ENCODE measurements at places on chromosomes 7 and 10. TPM values are rescaled to one million over a fixed set of nuclear protein-coding genes. Genes with fewer than 3 reads are reported as not detected.

Gene GLCCI1
- 29.6 TPM for total RNA-seq

Gene CYREN
- total RNA-seq: 39.7 TPM

Gene AKR1D1
- total RNA-seq: not detected

Gene RALA
- total RNA-seq: 34.1 TPM

Gene BICC1
- total RNA-seq: not detected

Gene DNMBP
- total RNA-seq: 2.9 TPM

Gene ELN
- total RNA-seq: not detected

Gene PLAU
- total RNA-seq: 0.89 TPM

Gene DGKI
- 0.06 TPM for total RNA-seq

Gene RNF32
- total RNA-seq: 2.2 TPM

Gene EIF3B
- 158 TPM for total RNA-seq

Gene LRMDA
- not detected for total RNA-seq

Gene NODAL
- not detected for total RNA-seq

Gene NXPH1
- not detected for total RNA-seq

Gene C10orf95
- 0.17 TPM for total RNA-seq

Gene AOAH
- total RNA-seq: 14.4 TPM

Gene ANKMY2
- total RNA-seq: 9.8 TPM

Gene KCNMA1
- not detected for total RNA-seq

Gene PRKG1
- total RNA-seq: not detected

Gene OR6V1
- total RNA-seq: not detected

Gene TAS2R4
- 1.3 TPM for total RNA-seq

Gene PRF1
- 116 TPM for total RNA-seq

All from activated CD4-positive, alpha-beta T cell treated with anti-CD3 and anti-CD28 coated beads, Interleukin-2, amount 10 ng/mL, durations not matched to agents 7 days and 5 days (primary cell).